ENCODE measurements at places on chromosomes 5 and 9. TPM values are rescaled to one million over a fixed set of nuclear protein-coding genes. Genes with fewer than 3 reads are reported as not detected.

The HTR4 gene
- total RNA-seq = 0.27 TPM

The PHF24 gene
- 0.62 TPM for total RNA-seq

The LCN6 gene
- total RNA-seq = not detected

The MARCHF3 gene
- 8.5 TPM for total RNA-seq

The ZNG1E gene
- 53.7 TPM for total RNA-seq

The IL4 gene
- total RNA-seq = not detected

The DNAH5 gene
- total RNA-seq = 0.34 TPM

The FOXD4L5 gene
- 0.22 TPM for total RNA-seq

The SPINK4 gene
- not detected for total RNA-seq

The PPP2R2B gene
- 19.7 TPM for total RNA-seq

The ARHGEF39 gene
- total RNA-seq = 6.3 TPM

The LCN15 gene
- total RNA-seq = 1.9 TPM

GRCh38 chr9:76529653-76530052 lies 70.7 kb downstream of the GCNT1 start:
- no peak for DNase-seq

DNA sequence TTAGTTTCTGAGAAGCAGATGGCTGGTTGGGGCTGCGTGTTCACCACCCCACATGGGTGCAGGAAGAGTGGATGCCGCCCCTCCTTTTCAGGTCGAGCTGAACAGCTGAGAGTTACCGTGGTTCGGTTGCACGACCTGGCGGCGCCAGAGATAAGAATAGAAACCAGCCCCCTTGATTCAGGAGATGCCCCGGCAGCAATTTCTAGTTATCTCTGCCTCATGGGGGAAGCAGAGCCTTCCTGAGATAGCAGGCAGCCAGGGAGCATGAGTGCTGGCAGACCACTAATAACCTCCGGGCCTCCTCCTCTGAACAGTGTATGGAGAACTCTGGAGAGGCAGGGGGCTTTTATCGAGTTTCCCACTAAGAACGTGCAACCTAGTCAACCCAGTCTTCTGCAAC lies 177.8 kb downstream of the NSG2 start:
- no peak for DNase-seq

DNA sequence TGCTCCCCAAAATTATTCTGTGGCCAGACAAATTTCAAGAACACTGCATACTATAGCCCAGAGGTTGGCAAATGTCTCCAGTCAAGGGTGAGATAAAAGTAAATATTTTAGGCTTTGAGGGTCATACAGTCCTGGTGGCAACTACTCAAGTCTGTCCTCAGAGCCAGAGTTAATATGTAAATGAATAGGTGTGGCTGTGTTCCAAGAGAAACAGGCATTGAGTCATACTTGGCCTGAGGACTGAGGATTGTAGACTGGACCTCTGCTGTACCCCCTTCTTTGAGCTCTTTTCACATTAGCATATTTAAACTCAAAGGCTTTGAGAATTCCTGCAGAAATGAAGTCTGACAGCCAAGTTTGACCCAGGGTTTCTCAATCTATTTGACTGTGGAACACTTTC lies 129.2 kb upstream of the PTCH1 start:
- DNase-seq = no peak

DNA sequence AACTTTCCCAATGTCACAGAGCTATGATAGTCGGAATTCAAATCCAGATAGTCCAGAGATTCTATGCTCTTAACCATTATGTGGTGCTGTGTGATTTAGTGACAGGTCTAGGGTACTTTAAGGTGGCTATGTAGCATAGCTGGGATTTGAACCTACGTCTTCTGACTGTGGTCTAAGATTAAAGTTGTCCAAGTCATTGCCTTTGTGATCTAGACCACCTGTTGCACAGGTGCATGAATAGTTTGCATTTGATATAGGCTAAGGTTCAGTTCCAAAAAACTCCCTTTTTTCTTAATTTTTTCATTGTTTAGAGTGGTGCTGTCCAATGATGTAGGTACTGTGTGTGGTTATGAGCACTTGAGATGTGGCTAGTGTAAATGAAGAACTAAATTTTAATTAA lies 2.5 kb downstream of the PAIP2 start:
- DNase-seq = no peak

GRCh38 chr9:35162605-35163315 lies 951 bp downstream of the UNC13B start:
- no peak for DNase-seq

GRCh38 chr5:15320871-15321270 lies 179.1 kb upstream of the FBXL7 start:
- DNase-seq = no peak

DNA sequence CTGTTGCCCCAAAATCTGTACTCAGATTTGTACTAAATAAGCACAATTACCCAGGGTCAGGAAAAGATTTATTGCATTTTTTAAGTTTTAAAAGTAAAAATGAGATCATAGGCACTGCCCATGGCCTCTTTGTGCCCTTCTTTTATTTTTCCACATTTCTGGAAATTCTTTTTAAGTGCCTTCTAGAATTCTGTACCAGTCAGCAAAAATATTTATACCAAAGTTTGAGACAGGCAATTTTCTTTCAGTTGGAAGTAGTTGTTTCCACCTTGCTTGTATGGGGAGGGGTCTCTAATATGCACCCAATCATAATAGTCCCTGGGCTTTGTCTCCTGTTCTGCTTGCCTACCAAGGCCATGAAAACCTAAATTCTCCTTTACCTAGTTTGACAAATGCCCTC lies 5.6 kb upstream of the RNF20 start:
- no peak for DNase-seq

GRCh38 chr9:16363073-16363781 lies 507.2 kb downstream of the BNC2 start:
- no peak for DNase-seq

- DNase-seq = no peak
Measured at GRCh38 chr9:85009251-85009650, 339.7 kb downstream of the NTRK2 start.

DNA sequence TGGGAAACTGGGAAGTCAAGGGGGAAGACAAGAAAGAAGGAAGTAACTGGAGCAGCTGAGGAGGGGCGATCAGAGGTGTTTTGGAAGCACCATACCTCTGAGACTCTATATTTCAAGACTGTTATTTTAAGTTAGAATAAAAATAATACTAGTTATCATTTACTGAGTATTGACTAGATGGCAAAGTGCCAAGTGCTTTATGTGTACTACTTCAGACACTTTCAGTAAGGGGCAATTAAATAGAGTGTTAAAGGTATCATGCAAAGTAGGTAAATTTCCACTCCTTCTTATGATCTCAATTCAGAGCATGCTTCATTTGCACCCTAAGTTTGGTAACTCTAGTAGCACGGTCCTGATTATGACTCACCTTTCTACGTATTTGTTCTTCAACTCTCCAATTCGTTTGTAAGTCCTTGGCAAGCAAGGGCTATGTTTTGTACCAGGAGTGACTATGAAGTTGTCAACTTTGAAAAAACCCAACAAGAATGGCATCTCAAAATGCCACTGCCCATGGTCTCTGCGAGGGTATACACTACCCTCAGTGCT lies 152.4 kb upstream of the RAPGEF1 start:
- no peak for DNase-seq

- peak; percentile 45 for DNase-seq
Measured at GRCh38 chr9:84667571-84668195, 1.8 kb upstream of the NTRK2 start.

DNA sequence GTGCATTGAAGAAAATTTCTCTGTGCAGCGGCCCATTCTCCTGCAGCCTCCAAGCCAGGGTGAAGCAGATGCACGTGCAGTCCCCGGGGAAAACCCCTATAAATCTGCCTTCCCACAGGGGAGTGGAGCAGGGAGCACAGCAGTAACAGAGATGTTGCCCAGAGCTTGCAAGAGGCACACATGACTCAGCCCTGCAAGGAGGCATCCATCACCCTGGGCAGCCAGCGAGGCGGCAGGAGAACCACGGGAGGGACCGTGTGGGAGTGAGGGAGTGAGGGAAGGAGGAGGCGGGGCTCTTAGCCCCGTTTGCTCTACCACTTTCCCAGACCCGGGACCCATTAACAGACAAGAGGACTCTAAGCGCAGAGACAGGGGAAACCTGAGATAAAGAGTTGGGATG lies 96.2 kb upstream of the ARAP3 start:
- DNase-seq = peak; percentile 78

DNA sequence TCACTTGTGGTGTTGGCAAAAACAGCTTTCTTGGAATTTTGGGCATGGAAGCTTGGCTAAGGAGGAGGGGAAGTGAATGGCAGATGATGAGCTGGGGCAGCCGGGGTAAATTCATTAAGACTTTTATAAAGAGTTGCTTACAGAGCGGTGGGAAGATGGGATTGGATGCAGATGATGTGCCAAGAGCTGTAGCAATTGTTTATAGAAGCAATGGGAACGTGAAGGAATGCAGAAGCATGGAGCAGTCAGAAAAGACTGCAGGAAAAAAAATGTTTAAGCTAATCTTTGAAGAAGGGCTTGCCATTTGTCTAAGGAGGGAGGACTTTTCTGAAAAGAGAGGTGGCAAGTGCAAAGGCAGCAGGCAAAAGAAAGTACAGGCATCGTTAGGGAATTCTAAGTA lies 86.6 kb upstream of the SHISAL2B start:
- no peak for DNase-seq

DNA sequence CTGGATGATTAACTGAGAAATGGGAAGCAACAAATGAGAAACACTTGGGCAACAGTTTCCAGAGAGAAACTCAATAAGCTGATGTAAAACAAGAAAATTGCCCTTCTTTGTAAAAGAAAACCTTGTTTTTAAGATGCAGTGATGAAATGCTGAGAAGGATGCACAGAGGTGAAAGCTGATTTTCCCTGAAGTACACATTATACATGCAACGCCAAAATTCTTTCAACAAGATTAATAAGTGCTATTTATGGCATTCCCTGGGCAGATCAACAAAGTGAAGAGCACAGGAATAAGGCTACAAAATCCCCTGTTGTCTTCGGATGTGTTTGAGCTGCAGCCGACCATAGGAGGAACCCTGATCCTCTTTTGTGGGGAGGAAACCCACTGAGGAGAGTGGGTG lies 208.0 kb upstream of the ANKH start:
- DNase-seq = no peak

- no peak for DNase-seq
Measured at GRCh38 chr5:32279786-32280185, 33.0 kb downstream of the MTMR12 start.

DNA sequence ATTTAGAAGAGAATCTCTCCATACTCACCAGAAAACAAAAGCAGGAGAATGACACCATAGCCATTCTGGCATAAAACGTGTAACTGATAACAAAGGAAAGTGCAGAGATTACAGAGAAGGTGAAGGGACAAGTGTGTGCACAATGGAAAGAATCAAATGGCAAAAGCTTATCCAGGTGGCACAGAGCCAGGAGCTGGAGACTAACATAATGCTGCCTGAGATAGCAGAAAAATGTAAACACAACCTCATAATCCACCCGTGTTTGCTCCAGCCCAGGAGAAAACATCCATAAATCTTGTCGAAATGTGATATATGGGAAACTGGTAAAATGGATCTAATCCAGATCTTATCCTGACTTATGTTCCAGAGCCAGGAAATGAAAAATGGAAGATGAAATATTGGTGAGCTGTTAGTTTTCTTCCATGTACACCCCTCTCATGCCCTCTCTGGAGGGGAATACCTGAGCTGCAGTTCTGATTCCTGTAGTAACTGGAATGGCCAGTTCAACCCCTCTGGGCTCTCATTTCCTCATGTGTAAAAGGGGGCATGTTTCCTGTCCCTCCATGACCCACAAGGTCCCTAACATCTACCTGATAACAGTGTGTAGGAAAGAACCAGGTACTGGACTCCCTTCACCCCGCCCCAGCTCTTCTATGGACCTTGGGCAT lies 212.3 kb upstream of the DAPK1 start:
- peak; percentile 52 for DNase-seq

DNA sequence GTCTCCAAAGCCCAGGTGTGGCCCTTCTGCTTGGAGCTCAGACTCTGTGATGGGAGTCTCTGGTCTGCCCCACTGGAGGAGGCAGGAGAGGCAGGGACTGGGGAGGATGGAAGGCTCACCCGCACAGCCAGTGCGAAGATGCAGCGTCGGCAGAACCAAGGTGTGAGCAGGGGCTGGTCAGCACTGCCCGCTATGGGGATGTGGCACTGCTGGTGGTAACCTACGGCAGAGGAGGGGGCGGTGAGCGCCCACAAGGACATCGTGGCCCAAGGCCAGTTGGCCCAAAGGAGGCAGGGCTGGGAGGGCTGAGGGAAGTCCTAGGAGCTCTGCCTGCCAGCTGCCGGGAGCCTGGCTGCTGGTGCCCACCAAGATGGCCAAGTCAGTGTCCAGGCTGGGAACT lies 7.3 kb downstream of the PHF19 start:
- no peak for DNase-seq

DNA sequence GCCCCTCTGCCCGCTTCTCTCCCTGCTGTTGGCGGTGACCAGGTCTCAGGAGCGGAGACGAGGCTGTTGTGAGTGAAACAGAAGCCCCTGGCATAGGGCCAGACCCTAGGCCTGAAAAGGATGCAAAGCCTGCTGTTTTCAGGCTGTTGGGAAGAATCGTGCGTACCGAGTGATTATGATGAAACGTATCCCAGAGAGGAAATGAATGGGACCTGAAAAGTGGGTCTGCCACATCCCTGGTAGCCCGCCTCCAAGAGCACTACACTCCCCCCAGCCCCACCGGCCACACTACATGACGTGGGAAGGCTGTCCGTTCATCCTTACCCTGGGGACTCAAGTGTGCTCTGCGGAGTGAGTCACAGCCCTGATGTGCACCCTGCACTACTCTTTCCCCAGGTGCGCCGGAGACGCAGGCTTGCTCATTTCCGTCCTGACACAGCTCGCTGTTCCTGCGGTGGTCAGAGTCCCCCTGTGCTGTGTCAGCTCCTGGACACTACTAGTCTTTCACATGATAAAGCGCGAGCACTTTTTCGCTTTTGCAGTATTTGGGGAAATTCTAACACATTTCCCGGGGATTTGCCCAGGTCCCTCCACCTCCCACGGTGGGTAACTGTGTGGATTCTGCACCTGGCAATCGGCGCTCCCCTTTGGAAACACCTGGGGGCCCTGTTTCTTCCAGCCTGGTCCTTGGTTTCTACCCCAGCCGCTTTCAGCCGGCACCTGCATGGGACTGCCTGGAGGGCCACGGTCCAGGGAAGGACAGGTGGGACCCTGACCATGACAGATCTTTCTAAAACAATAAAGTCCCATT lies 91.5 kb downstream of the ANKRD33B start:
- DNase-seq = no peak

- no peak for DNase-seq
Measured at GRCh38 chr9:97514531-97514930, 13.1 kb downstream of the TMOD1 start.

DNA sequence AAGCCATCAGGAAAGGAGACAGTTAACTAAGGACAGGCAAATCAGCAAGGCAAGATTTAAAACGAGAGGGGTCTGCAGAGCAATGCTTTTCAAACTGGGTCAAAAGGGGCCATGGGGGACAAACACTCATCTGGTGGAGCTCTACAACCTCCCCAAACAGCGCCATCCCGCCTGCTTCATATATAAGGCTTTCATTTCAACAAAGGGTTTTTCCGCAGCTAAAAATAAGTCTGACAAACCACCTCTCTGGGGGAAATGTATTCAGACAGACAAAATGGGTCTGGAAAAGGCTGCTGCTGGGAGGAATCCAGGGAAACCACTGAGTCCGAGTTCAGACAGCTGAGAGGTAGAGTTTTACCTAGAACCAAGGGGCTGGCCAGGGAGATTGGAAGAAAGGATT lies 8.3 kb upstream of the SEPTIN8 start:
- DNase-seq = no peak
